Frontal cortex (tissue), 4 donors: ENCODE measurements at places on chromosomes 3 and 15.
A peak's percentile ranks its signal among the peaks of the same experiment; 100 is the strongest.

DNA sequence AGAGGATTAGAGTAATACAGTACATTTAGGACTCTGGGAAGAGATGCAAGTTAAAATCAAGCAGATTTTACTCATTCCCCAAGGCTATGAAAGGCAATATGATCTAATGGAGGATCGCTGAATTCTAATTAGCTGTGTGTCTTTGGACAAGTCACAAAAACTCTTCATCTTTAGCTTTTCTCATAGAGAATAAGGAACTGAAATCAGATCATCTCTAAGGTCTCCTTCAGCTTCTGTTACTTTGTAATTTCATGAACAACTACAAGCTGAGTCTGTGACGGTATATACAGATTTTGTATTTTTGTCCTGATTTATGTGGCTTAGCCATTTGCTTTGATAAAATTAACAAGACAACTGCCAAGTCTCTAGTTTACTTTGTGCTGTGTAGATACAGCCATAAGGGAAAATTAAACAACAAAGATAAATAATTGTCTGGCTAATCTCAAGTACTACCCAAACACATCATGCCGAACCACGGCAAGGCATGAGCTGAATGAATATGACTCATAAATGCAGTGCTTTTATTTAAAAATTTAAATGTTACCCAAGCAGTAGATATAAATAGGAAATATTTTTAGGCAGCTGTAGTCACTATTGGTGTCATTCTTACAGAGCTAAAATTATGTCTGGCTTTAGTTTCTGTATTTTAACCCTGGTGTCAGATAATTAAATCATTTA is 81.5 kb downstream of the GAP43 start:
- no peak for DNase-seq

DNA sequence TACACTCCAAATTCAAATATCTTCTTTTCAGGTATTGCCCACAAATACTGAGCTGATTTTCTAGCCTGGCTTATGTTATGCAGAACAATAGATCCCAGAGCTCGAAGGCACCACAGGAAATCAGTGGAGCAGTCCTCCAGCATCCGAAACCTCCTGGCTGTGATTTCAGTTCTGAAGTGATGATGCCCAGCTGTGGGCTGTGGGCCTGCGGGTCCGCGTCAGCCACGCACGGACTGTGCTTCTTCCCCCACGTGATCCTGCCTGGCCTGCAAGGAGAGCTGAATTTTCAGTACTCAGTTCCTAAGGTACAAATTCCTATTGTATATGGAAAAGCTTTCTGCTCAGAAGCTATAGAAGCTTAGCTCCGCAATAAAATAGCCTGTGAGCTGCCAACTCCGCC is 96.2 kb downstream of the OCA2 start:
- DNase-seq = no peak

- no peak for DNase-seq
Measured at GRCh38 chr3:161422171-161422700, 50.9 kb upstream of the SPTSSB start.

DNA sequence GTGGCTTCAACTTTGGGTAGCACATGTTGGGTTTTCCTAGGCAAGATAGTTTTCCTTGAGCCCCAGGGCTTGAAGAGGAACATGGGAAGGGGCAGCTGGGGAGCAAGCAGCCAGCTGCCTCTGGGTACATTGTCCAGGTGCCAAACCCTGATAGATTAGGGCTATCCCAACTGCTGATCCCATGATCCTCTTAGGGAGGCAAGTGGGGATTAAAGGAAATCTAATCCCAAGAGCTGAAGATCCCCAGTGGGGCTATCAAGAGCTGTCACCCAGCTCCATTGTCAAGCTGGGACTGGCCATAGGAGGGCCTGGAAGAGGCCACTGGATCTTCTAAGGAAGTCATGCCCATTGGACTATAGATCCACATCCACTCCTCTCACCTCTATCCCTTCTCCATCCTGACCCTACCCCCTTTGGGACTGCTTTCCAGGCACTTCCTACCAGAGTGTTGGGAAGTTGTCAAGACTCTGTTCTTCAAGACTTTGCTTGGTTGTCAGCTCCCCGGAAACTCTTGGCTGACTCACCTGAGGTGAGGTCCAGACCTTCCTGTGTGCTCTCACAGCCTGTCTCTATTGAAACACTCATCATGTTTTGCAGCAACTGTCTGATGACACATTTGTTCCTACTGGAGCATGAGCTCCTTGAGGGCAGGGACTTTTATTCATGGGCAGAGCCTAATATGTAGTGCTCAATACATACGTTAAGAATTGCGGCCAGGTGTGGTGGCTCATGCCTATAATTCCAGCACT is 5.9 kb downstream of the CAMK2N2 start:
- DNase-seq = no peak

DNA sequence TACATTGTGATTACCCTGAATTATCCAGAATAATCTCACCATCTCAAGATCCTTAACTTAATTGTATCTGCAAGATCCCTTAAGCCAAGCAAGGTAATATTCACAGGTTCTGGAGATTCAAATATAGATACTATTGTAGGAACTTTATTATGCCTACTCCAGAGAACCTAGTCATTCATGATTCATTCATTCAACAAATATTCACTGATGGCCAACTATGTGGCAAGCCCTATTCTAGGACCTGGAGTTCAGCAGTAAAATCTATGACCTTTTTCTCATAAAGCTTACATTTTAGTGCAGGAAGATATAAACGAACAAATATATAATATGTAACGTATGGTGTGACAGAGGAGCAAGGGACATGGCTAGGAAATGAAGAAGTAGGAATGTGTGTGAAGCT is 49.6 kb downstream of the ISL2 start:
- DNase-seq = no peak

GRCh38 chr3:164235289-164236028 is 842.8 kb downstream of the SI start:
- DNase-seq = no peak

- no peak for DNase-seq
Measured at GRCh38 chr3:98558100-98558827, 26.5 kb downstream of the GPR15 start.

GRCh38 chr3:172171396-172172075 is 132.2 kb downstream of the FNDC3B start:
- no peak for DNase-seq

DNA sequence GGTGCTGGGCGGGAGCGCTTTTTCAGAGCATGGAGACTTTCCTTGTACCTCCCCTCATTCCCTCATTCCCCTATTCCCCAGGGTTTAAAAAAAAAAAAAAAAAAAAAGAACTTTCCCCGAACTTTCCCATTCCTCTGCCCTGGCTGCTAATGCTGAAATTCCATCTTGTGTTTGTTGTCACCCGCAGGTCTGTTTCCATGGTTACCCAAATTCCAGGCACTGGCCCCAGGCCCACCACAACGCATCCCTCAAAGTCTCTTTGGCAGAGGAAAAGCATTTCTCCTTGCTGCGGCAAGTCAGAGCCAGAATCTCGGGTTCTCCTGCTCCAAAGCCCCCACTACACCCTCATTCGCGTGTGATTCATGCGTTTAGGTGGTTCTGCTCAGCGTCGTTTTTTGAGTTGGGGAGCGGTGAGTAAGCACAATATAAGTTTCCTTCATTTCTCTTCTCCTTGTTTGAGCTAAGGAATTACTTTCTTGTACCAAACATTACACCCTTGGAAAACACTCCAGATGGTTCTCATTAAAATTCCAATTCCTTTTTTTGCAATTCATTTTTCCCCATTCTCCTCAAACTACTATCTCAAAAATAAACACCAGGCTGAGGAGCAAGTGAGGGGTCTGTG is 21.6 kb downstream of the ANAPC13 start:
- DNase-seq = no peak

GRCh38 chr15:46231786-46232185 is 597.0 kb downstream of the SQOR start:
- DNase-seq = no peak

DNA sequence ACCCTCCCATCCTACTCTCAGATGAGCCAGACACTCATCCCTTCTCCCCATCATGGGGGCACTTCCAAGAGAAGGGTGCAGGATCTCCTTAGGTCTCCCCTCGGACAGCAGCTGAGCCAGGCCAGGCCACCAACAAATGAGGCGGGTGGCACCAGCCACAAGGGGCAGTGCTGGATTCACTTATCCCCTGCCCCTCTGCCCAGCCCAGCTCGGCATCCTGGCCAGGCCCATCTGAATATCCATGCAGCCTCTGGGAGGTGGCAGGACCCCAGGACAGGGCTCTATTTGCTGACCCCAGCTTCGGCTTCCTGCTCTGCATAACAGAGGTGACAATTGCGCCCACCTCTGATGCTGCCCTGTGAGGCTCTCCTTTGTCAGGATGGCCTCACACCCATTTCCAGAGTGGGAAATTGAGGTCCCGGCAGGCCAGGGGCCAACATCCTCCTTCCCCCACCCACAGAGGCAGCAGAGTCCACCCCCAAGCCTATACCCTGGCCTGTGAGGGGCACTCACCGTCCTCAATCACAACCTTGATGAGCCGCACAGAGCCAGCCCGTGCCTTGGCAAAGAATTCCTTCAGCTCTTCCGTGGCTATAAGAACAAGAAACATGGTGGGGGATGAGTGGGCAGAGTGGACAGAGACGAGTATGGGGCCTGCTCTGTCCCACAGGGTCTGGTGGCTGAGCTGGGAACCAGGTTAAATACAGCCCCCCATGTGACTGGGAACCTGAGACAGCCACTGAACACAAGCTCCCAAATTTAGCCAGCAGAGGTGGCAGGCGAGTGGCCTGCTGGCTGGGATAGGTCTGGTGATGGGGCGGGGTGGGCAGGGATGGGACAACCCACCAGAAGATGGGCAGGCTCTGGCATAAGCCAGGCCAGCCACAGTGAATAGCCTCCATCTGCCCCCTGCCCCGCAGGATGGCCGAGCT is 4.2 kb downstream of the TWF2 start:
- no peak for DNase-seq

DNA sequence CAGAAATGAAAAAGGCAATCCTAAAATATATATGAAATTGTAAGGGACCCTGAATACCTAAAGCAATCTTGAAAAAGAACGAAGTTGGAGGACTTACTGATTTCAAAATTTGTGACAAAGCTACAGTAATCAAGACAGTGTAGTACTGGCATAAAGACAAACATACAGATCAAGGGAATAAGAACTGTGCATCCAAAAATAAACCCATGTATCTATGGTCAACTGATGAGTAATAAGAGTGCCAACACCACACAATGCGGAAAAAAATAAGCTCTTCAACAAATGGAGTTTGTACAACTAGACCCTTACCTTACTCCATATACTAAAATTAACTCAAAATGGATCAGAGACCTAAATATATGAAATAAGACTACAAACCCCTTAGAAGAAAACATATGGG is 29.6 kb downstream of the GSK3B start:
- no peak for DNase-seq

- peak; percentile 19 for DNase-seq
Measured at GRCh38 chr3:185824051-185825005, 514 bp downstream of the IGF2BP2 start.

DNA sequence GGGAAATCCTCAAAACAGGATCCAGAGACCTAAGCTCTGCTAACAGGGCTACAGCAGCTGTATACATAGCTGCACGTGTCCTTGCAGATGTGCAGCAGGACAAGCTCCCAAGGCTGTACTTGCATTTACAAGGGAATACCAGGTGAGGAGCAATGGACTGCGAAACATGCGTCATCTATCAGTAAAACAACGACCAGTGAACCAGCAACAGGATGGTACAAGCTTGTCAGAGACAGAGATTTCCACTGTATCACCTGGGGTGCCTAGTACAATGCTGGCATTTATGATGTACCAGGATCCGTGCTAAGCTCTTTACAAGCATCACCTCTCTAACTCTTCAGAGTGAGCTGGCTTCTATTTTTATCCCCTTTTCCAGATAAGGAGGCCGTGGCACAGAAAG is 227.3 kb downstream of the FOXP1 start:
- DNase-seq = no peak

DNA sequence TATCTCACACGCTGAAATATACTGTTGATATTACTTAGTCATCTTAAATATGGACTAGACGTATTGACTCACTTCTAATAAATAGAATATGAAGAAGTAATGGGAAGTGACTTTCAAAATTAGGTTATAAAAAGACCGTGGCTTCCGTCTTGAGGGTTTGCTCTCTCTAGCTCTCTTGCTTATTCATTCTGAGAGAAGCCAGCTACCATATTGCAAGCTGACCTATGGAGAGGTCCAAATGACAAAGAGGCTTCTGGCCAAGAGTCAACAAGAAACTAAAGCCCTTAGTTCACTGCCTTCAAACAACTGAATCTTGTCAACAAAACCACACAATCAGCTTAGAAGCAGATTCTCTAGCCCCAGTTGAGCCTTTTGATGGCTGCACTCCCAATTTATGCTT is 46.1 kb downstream of the SLC9C1 start:
- no peak for DNase-seq

- DNase-seq = no peak
Measured at GRCh38 chr15:42064271-42064670, 30.1 kb downstream of the PLA2G4D start.

DNA sequence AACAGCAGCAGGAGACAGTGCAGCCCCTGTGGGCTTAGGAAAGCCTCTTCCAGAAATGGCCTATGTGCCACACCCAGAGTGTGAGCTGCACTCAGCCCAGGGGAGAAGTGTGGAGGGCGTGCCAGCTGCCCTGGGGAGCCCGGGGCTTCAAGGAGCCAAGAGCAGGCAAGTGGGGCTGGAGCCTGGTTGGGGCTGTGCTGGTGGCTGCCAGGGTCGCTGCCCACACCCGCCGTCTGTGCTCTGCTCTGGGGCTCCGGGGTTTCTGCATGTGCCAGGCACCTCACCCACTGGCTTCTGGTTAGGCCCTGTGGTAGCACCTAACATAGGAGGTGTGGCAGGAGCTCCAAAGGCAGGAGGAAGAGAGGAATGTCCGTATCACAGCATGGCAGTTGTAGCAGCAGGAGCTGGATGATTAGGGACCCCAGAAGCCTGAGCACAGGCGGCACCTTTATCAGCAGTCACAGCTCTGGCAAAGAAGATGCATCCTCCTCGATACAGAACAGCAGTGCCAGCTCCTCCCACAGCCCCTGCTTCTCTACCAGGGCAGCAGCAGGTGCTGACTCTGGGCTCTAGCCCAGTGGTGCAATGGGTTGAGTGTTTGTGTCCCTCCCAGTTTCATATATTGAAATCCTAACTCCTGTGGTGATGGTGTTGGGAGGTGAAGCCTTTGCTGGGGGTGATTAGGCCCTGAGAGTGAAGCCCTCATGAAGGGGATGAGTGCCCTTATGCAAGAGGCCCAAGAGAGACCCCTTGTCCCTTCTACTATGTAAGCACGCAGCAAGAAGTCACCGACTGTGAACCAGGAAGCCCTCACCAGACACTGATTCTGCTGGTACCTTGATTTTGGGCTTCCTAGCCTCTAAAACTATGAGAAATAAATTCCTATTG is 70.0 kb upstream of the KLF13 start:
- no peak for DNase-seq

DNA sequence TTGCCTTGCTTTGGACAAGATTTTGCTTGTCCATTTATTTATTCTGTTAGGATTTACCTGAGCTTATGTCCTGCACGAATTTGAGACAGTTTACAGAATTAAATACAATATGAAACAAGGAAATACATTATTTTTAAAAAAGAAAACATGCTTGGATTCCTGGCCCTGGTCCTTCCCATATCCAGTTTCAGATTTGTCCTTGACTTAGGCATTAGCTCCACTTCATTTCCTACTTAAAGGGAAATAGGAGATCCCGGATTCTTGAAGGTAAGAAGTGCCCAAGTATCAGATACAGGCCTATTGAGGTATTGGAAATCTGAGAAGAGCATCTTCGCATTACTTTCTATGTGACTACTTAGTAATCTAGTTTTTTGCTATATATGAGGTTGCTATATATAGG is 672.0 kb downstream of the SI start:
- DNase-seq = no peak

- DNase-seq = no peak
Measured at GRCh38 chr15:57824186-57824585, 117.7 kb downstream of the POLR2M start.
